Bronchial smooth muscle cell (primary cell): ENCODE measurements at places on chromosomes 7 and 10. TPM values are rescaled to one million over a fixed set of nuclear protein-coding genes. Genes with fewer than 3 reads are reported as not detected.

The ANXA8 gene
- 0.32 and 0.52 TPM in 2 replicates for total RNA-seq

The LEP gene
- total RNA-seq, result not detected in 2 replicates

The LRRC27 gene
- 12.6 and 13.6 TPM in 2 replicates for total RNA-seq

The DRGX gene
- total RNA-seq, result not detected in 2 replicates

The PAPSS2 gene
- total RNA-seq, result 82.8 and 191 TPM in 2 replicates

The TMEM184A gene
- under 0.01 and 0.09 TPM in 2 replicates for total RNA-seq

The SEMA3C gene
- total RNA-seq, result 126 and 190 TPM in 2 replicates

The PRDX3 gene
- 126 and 131 TPM in 2 replicates for total RNA-seq

The ASZ1 gene
- total RNA-seq, result not detected in 2 replicates

The PLXNA4 gene
- total RNA-seq, result 0.47 and 2.5 TPM in 2 replicates

The SPDYE1 gene
- total RNA-seq, result under 0.01 TPM in 1 of 2 replicates, not detected in the other

The C10orf105 gene
- total RNA-seq, result under 0.01 and 0.09 TPM in 2 replicates

The HIP1 gene
- total RNA-seq, result 10.2 and 16.1 TPM in 2 replicates

The IQCE gene
- total RNA-seq, result 9.0 and 10.4 TPM in 2 replicates

The SPAG6 gene
- total RNA-seq, result not detected in 2 replicates

The OR2A1 gene
- 0.09 TPM in 1 of 2 replicates, not detected in the other for total RNA-seq

The PRPS1L1 gene
- total RNA-seq, result not detected in 2 replicates

The ADAP1 gene
- total RNA-seq, result 0.79 and 1.1 TPM in 2 replicates

The TSPAN12 gene
- total RNA-seq, result 2.0 and 3.9 TPM in 2 replicates

The CYP2C19 gene
- not detected in 2 replicates for total RNA-seq

The GRID2IP gene
- total RNA-seq, result under 0.01 TPM in 1 of 2 replicates, not detected in the other

The MBL2 gene
- total RNA-seq, result not detected in 2 replicates

The SAP25 gene
- total RNA-seq, result 0.16 TPM in 1 of 2 replicates, not detected in the other

The TAS2R41 gene
- total RNA-seq, result not detected in 2 replicates

The WASHC2A gene
- 67.8 and 84.4 TPM in 2 replicates for total RNA-seq

The FGL2 gene
- 170 and 189 TPM in 2 replicates for total RNA-seq

The ERVW-1 gene
- total RNA-seq, result not detected in 2 replicates

The SORCS3 gene
- total RNA-seq, result not detected in 2 replicates

The CPN1 gene
- not detected in 2 replicates for total RNA-seq

The ZNF735 gene
- not detected in 2 replicates for total RNA-seq

The CEP55 gene
- 0.94 and 4.6 TPM in 2 replicates for total RNA-seq

The CCDC172 gene
- not detected in 2 replicates for total RNA-seq

The CALCR gene
- total RNA-seq, result not detected in 2 replicates

The OR6V1 gene
- not detected in 2 replicates for total RNA-seq

The LBX1 gene
- total RNA-seq, result under 0.01 TPM in 1 of 2 replicates, not detected in the other

The NPY gene
- total RNA-seq, result not detected in 2 replicates

The FGFBP3 gene
- total RNA-seq, result 0.17 and 0.47 TPM in 2 replicates

The SFXN2 gene
- total RNA-seq, result 2.2 and 4.3 TPM in 2 replicates

The ZNF777 gene
- 3.2 and 3.6 TPM in 2 replicates for total RNA-seq

The SPDYE2 gene
- total RNA-seq, result not detected in 2 replicates

The FAM241B gene
- total RNA-seq, result 0.09 and 0.16 TPM in 2 replicates

The FEZF1 gene
- total RNA-seq, result not detected in 2 replicates
